ENCODE measurements at places on chromosomes 12 and 14.

- DNase-seq: no peak
These were observed 18.7 kb upstream of the KICS2 start for GRCh38 chr12:64240781-64241180.

GRCh38 chr14:61077951-61078720 lies 97.1 kb downstream of the SLC38A6 start:
- DNase-seq: no peak

DNA sequence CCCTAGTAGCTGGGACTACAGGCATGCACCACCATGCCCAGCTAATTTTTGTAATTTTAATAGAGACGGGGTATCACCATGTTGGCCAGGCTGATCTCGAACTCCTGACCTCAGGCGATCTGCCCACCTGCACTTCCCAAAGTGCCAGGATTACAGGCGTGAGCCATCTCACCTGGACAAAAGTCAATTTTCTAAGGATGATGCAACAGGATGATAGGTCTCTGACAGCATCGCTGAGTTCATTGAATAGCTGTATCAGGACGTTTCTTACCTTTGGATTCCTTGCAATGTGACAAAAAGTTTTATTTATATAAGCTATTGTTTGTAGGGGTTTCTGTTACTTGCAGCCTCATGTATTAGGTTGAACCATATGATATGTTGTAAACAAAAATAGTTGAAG lies 55.5 kb upstream of the PCED1B start:
- no peak for DNase-seq

- DNase-seq: no peak
These were observed 16.3 kb downstream of the MUCL1 start for GRCh38 chr12:54870617-54871016.

- no peak for DNase-seq
These were observed 28.4 kb downstream of the RAD9B start for GRCh38 chr12:110530511-110530910.

DNA sequence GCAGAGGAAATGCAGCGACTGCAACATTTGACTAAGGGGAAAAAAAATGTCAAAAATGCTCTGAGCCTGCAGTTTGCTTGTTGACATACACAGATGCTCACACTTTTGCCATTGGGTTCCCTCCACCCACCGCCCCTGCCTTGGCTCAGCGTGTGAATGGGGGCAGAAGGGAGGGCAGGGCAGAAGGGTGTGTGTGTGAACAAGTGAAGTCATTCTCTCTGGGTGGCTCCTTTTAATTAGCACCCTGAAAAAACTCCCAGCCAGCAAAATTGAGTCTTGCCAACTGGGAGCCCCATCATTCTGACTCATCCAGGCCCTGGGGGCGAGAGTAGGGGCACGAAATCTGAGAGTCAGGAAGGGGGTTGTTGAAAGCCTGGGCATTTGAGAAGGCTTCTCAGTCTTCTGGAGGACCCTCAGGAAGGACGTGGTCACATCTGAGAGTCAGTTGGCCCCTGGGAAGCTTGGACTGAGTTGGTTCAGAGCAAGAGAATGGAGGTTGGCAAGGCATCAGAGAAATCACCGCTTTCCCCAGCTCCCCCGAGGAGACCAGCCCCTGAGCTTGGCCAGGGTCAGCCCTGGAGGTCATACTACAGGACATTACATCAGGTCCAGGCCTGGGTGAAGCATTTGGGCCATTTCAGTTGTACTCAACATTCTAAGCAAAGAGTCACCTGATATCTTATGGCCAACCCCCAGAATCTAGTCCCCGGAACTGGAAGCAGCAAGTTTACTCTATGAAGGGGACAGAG lies 22.7 kb upstream of the KRT78 start:
- no peak for DNase-seq

DNA sequence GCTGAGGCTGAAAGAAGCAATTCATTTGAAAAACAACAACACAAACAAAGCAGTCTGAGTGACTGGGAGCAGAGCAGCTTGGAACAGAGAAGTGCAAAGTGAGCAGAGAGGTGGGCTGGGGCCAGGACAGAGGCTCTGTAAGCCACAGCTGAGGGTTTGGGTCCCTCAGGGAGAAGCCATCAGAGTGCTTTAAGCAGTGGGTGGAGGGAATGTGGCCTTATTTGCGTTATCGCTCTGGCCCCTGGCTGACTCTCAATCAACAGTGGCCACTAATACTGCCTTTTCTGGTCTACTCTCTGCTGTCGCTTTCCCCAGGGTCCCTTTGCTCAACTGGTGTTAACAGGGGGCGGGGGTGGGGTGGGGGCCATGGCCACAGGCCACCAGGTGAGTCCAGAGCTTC lies 44.2 kb downstream of the IRF2BPL start:
- DNase-seq: no peak

GRCh38 chr14:74871819-74872218 lies 4.1 kb downstream of the PROX2 start:
- DNase-seq: no peak

DNA sequence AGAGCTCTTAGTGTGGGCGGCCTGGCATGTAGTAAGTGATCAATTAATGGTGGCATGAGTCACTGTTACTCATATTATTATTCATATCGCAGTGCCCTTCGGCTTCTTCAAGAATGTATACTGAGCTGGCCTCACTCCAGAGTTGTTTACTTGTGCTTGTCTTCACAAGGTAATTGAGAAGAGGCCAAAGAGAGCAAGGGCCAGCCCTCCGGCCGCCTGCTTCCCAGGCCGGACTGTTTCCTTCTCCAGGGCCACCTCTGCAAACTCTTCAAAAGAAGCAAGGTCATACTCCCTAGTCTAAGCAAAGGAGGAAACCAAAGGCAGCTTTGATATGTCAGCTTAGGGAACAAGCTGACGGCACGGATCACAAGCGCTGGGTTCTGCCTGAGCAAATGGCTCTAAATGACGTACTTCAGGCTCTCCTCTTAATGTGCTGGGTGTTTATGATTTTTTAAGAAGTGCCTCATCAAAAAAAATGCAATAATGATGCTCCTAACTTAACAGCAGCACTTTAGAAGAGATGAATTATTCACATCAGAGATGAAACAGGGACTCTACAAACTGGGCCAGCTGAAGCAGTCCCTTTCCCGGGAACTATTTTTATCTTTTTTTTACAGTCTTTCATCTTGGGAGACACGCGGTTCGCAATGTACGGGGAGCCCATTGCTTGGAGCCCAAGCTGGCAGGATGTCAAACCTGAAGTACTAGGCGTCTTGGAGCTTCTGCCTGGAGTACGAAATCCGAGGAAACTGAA lies 65.6 kb upstream of the DLK1 start:
- DNase-seq: no peak
